ENCODE measurements at places on chromosomes 5 and 9.

DNA sequence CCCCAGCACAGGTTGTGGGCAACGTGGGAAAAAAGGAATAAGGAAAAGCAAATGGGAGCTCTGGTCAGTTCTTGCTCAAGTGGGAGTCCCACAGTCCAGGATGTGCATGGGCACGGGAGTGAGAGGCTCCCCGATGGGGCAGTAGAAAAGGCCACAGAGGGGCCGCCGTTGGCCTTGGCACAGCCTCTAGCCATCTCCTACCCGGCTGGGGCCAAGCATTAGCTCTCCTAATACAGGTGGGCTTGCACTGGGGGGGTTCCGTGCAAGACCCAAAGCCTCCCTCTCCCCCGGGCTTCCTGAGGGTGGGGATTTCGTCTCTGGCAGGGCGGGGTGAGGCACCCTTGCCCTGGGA is 212.2 kb upstream of the MVB12B start:
- DNase-seq: no peak

- DNase-seq: no peak
These were observed 10.0 kb upstream of the ZNF131 start for GRCh38 chr5:43110606-43111170.

DNA sequence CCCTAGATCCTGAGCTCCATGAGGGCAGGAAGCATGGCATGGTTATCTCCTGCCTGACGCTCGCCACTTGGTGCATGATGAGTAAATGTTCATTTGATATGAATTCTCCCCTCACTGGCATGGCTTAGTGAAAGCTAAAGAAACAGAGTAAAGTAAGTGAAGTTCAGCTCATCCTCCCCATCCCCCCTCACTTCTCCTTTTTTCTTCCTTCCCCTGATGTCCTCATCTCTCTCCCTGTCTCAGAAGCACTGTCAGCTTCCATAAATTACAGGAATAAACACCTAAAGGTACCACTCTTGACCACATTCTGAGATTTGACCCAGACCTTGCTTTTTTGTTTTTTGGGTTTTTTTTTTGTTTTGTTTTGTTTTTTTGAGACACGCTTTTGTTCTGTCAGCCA is 73.3 kb downstream of the SNX18 start:
- no peak for DNase-seq

DNA sequence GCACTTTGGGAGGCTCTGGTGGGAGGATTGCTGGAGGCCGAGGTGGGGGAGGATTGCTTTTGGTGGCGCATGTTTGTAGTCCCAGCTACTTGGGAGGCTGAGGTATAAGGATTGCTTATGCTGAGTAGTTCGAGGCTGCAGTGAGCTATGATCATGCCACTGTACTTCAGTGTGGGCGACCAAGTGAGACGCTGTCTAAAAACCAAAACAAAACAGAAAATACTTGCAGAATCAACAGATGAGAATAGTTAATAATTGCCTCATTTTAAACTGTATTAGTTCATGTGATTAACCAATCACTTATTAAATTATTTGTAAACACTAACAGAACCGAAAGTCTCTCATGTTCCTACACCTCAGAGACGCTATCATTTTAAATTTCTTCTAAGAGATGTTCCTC is 118.1 kb downstream of the CCDC171 start:
- no peak for DNase-seq

DNA sequence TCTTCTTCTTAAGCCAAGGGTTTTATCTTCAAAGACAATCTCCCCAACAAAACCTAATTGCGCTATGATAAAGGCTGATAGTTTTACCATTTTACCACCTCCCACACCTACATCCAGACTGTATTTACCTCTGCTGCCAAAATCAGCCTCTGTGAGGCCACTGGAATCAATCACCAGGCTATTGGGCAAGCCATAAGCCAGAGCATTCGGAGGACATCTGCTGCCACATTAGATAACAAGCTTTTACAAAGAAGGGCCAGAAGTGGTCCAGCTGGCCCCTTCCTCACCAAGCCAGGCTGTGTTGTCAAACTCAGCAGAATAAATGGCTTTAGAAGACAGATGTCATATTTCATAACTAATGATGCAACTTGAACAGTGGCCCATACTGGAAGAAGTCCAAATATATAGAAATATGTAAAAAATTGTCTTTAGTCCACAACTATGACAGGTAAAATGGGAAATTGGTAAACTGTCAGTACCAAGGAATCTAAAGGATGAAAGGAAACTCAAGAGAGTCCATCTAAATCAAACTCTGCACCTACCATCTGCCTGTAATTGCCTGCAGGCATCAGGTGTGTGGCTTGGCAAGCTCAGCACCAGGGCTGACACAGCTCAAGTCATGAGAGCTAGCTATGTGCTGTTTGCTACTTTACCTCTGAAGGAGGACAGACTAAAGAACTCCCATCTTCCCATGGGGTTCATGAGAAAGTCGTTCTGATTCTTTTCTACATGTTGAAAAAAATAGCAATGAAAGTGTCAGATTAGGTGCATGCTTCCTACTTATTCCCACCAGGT is 16.1 kb downstream of the SLC45A2 start:
- no peak for DNase-seq

GRCh38 chr5:65892801-65893200 is 33.6 kb upstream of the ERBIN start:
- DNase-seq: no peak

GRCh38 chr5:155040984-155041653 is 27.6 kb downstream of the KIF4B start:
- no peak for DNase-seq

DNA sequence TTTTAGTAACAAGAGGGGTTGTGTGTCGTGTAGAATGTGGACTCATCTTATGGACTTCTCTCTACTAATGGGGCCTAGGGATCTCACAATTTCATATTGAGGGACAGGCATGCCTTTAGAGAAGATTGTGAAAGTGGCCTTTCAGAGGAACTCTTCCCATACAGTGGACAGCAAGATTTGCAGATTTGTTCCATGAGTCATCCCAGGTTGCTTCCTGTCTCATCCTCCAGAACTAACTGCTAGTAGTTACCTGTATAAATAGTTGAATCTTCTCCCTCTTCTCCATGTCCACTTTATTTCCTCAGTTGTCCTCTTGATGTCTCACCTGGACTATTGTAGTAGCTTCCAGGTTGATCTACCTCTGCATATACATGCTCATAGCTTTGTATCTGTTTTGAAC is 997.5 kb upstream of the CTNND2 start:
- no peak for DNase-seq

DNA sequence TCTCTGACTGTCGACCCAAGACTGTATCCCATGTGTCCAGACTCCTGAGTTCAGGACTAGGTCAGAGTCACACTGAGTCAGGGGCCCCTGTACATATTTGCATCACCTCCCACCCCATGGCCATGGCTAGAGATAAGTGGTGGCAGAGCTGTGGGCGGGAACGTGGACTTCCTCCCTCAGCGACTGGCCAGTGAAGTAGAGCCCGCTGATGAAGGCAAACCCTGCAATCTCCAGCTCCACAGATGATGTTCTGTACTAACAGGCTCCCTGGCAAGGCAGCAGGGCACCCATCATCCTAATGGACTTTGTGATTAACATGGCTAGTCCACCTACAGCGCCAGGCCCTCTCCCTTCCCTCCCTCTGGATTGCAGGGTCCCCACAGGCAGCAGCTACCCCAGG is 110.5 kb upstream of the LRRTM2 start:
- DNase-seq: no peak

DNA sequence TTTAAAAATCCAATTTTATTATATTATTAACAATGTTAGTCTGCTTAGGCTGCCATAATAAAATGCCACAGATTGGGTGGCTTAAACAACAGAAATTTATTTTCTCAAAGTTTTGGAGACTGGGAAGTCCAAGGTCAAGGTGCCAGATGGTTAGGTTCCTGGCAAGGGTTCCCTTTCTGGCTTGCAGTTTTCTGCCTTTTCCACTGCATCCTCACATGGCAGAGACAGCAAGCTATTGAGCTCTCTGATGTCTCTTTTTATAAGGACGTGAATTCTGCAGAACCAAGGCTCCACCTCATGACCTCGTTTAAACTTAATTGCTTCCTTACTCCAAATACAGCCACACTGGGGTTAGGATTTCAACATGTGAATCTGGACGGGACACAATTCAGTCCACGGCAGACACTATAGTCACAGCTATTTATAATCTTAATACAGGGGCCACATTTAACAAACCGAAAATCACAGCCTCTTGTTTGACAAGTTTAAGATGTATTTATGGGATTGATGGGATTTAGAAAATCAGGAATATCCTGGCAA is 174.9 kb upstream of the PUM3 start:
- no peak for DNase-seq

DNA sequence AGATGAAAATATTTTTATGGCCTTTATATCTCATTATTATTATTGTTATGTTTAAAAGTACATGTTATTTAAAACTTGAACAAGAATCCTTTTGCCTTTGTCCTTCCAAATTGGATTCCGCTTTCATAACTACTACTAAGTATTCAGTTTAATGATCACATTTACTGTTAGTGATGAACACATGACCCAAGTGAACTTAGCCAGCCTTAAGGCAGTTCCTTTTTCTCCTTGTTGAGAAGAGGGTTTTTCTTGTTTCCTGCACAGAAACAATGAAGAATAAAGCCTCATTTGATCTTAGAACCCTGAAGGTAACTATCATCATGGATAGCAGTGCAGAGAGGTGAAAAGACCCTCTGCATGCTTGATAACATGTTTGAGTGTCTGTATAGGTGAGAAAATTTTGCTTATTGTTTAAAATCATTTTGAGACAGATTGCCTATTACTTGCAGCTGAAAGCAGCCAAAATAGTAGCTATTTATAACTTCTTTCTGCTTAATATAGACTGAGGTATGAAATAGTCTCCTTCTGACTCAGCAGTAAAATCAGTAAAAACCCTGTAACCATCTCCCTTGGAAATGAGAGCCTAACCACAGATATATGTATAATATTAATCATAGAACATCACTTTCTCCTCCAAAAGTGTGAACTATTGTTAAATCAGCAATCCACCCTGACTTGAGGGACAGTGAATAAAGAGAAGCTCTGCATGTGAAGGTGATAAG is 266.2 kb downstream of the SPATA31D1 start:
- no peak for DNase-seq

DNA sequence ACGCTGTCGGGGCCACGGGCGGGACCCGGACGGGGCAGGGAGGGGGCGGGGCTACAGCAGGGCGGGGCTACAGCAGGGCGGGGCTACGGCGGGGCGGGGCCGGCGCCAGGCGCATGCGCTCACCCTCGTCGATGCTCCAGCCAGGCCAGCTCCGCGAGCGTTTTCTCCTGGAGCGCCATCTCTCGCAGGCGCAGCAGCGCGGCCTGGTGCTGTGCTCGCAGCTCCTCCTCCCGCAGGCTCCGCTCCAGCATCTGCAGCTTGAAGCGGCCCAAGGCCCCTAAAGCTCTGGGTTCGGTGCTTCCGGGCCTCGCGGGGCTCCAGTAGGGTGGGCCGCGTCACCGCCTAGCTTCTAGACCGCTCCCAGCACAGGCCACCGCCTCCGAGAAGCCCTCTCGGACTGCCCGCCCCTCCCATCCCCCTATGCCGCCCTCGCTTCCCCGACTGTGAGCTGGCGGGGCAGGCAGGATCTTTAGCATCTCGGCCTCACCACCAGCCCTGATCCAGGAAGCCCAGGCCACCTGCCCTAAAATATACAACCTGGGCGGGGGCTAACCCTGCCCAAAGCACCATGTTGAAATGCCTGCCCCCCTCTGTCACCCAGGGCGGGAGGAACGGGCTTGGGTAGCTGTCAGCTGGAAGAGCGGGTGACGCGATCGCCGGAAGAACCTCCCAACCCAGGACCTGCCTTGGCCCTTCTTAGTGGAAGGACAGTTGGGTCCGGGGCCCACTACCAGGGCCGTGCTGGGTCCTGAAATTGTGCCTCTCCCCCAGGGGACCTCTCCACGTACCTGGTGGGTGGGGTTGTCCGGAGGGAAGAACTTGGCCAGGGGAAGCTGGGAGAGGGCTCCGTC is 21.9 kb upstream of the QSOX2 start:
- peak; percentile 77 for DNase-seq

DNA sequence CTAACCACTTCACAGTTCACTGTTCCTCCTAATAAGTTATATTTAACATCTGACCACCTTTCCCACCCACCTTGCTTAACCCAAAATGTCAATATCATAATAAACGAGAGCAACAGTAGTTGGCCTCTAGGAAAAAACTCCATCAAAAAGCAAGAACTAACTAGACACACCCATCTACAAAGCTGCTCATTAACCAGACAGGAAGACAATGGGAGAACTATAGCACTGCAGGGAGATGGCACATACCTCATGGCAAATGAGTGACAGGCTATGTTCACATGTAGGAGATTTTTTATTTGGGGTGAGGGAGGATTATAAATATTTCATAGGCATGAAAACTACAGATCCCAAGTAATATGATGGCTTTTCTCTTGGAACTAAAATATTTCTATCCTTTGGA is 23.6 kb upstream of the CDK5RAP2 start:
- no peak for DNase-seq

- DNase-seq: no peak
These were observed 598 bp downstream of the PCDHA2 start for GRCh38 chr5:140795259-140795641.

DNA sequence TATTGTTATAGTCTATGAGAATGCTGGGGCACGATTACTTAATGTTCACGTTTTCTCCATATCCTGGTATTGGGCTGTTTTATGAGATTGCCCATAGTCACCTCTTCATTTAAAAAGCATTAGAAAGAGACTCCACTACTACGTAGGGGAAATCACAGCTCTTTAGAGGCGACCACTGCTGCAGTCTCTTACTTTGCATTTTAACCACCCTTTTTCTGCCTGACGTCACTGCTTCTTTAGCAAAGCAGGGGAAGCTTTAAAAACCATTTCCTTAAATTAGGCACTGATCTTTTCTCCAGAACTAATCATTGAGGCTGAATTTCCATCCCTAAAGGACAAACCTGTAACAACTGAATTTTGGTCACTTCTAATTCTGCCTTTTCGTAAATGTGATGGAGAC is 38.9 kb downstream of the ZNF608 start:
- no peak for DNase-seq

- DNase-seq: no peak
These were observed 21.6 kb upstream of the CSF1R start for GRCh38 chr5:150107909-150108447.

GRCh38 chr5:91906494-91906893 is 523.4 kb upstream of the ARRDC3 start:
- no peak for DNase-seq

- no peak for DNase-seq
These were observed 26.7 kb downstream of the FAM219A start for GRCh38 chr9:34431667-34432066.

DNA sequence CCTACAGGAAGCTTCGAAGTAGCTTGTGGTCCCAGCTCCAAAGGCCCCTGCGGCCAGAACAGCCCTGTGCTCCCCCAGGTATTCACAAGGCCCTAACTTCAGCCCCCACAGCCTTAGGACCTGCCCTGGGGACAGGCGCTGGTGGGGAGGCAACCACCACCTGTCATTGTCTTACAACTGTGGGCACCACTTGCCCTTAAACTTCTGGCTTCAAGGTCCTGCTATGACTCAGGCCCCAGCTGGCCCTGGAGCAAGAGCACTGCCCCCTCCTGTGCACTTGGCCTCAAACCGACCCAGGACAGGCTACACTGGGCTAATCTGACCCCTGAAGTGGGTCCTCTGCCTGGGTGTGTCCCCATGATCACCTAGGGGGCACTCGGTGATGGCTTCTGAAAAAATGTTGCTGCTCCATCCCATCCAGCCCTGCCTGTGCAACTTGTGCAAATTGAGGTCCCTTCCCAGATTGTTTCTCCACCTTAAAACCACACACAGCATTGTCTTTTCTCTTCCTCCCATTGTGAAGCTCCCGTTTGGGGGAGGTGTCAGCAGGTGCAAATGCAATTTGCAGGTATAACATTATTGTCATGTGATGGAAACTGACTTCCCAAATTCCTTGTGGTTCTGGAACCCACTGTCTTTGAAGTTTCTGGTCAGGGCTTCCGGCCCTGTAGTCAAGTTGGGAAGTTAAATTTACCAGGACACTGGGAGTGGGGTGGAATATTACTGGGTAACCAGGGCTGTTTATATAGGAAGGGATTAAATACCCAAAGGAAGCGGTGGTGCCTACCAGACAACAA is 1.1 kb upstream of the PROB1 start:
- DNase-seq: no peak
